Right lobe of liver (tissue), 6 donors: ENCODE measurements at places on chromosomes 4 and X.

GRCh38 chr4:158015241-158015640 lies 157.6 kb downstream of the GASK1B start:
- no peak for DNase-seq

- DNase-seq: no peak
Measured at GRCh38 chr4:152940461-152940860, 4.3 kb downstream of the FHDC1 start.

GRCh38 chrX:138709886-138710791 lies 1.4 kb downstream of the FGF13 start:
- DNase-seq: no peak

DNA sequence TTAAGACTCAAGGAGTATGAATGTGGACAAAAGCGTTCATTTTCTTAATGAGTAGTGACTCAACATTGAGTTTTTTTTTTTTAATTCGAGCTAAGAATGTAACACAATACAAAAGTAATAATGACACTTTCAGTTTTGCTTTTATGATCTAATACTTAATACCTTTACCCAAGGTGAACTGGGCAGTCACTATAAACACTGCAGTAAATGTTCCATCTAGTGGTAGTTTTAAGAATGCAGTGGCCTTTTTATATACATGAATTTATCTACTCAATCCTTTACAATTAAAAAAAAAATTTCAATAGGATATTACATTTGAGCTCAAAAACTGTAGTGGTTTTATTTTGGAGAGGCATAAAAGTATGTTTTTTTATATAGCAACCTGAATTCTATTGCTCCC lies 33.9 kb downstream of the PDK3 start:
- DNase-seq: no peak

DNA sequence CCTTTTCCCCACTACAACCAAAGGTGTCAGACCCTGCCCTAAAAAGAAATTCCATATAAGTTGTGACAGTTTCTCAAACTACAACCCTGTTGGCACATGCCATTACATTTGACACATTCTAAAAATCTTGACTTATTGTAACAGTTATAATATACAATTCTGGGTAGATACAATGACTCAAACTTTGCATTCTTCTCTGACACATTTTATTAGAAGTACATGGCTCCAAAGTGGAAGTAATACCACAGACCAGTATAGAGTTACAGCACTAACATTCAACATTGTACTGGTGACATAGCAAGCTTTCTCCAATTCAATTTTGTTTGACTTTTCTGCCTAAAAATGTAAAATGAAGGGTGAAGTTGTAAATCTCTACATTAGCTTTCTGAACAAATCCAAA lies 196.6 kb upstream of the ETNPPL start:
- DNase-seq: no peak
